Activated CD4-positive, alpha-beta T cell treated with anti-CD3 and anti-CD28 coated beads for 24 hours (primary cell): ENCODE measurements at places on chromosomes 3 and 15.
A peak's percentile ranks its signal among the peaks of the same experiment; 100 is the strongest.

DNA sequence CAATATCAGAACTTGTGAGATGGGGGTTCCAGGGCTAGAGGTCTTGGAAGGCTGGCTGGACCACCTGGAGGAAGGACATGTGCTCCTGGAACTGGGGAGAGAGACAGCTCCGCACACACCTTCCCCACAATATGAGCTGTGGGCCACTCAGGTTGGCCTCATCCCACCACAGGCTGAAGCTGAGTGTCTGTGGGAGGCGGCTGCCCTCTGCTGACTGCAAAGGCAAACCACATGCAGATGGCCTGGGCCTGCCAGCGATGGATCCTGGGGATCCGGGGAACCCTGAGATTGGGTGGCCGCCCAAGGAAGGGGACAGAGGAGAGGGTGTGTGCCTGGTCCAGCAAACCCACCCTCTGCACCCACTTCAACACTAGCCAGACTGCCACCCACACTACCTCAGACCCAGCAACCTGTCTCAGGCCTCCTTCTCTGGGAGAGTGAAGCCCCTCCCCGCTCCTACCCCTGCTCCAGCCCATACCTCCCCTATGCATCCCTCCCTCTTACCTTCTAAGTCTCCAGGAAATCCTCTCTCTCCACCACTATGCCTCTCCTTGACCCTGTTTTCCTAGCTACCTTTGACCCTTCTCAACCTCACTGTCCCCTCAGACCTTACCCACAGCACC is 44.8 kb downstream of the CYP11A1 start:
- DNase-seq = peak; percentile 27

DNA sequence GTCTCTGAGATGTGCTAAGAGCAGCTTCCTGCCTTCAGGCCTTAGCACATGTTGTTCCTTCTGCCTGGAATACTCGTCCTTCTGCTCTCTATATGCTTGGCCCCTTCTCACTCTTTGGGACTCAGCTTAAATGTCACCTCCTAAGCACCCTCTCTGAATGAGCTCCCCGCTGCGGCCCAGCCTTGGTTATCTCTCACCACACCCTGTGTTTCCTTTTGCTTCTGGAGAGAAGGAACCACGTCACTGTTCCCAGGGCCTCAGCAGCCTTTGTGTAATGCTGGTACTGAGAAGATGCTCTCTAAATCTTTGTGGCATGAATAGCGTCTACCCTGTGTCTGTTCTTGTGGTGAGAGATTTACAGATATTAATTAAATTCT is 2.2 kb downstream of the FAH start:
- DNase-seq = no peak

DNA sequence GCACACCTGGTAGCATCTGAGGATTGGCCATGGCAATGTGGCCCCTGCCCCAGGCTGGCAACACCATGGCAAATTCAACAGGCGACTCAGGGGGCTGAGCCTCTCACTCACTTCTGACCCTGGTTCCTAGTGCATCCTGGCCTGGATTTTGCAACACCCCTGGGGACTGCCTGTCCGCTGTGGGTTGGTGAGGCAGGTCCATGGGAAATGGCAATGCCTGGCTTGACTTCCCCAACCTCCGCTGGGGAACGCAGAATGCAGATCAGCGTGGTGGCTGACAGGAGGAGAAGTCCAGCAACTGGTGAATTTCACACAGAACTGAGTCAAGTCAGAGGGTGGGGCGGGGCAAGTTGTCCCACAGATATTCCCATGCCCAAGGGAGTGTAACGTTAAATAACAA is 3.9 kb upstream of the PSTPIP1 start:
- no peak for DNase-seq

GRCh38 chr3:100563652-100564211 is 45.7 kb upstream of the ADGRG7 start:
- DNase-seq = no peak

- no peak for DNase-seq
These were observed 266.6 kb upstream of the TBL1XR1 start for GRCh38 chr3:177463863-177464262.

GRCh38 chr3:100210772-100211135 is 50.0 kb upstream of the TBC1D23 start:
- DNase-seq = no peak

DNA sequence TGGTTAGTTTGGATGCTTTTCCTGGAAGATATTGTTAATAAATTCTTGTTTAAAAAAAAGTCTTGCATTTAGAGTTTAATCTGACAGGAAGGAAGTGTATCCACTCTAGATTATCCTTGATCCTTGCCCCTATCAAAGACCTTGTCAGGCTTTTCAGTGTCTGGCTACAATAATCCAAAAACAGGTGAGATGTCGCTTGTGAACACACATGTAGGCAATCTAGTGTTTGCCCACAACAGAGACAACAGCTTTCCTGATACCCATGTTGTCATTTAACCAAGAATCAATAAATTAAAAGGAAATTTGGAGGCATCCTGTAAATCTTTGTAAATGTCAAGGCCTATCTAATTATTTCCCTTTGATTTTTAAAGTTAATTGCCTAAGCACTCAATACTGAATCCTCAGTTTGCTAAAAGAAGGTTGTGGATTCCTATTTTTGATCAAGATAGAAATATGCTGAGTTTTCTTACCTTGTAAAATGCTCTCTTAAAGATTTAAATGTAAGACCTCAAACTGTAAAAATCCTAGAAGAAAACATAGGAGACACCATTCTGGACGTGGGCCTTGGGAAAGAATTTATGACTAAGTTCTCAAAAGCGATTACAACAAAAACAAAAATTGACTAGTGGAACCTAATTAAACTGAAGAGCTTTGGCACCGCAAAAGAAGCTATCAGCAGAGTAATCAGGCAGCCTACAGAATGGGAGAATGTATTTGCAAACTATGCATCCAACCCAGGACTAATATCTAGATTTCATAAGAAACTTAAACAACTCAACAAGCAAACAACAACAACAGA is 207.7 kb downstream of the NAALADL2 start:
- DNase-seq = no peak
